ENCODE measurements at places on chromosomes 11 and 22.

GRCh38 chr22:27810609-27811151, 9.1 kb upstream of the MN1 start:
- DNase-seq, result no peak

- DNase-seq, result no peak
These were observed 26.5 kb downstream of the PGA5 start for GRCh38 chr11:61267437-61267841.

DNA sequence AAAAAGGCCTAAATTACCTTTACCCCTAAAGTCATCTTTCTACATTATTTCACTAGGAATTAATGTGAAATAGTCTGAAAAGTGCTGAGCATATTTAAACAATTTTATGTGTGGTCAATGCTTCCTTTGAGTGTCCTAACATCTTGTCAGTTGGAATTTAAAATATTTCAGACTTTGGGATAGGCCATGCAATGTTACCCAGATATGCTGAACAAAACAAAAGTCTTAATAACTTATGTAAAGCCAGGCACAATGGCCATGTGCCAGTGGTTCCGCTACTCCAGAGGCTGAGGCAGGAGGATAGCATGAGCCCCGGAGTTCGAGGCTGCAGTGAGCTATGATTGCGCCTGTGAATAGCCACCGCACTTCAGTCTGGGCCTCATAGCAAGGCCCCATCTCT, 137.4 kb downstream of the CADM1 start:
- no peak for DNase-seq

DNA sequence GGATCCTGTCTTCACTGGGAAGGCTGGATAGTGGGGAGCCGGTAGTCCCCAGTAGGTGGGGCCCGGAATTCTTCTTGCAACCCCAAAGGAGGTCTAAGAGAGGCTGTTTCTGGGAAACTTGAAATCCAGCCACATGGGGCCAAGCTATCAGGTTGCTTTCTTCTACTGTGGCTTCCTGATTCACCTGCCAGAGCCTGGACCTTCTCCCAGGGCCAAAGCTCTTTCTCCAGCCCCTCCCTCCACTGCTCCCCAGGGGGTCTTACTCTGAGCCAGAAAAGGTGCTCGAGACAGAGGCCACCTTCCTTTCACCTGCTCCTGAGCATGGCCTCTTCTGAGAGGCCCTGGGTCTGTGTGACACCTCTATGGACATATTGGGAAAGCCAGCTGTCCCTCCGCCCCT, 9.1 kb downstream of the TST start:
- no peak for DNase-seq

GRCh38 chr22:37812869-37813678, 5.3 kb downstream of the GCAT start:
- DNase-seq, result no peak

GRCh38 chr11:121082670-121083069, 18.4 kb upstream of the TECTA start:
- DNase-seq, result no peak

- peak; percentile 11 for DNase-seq
These were observed 19.6 kb downstream of the C22orf23 start for GRCh38 chr22:37933711-37934376.

DNA sequence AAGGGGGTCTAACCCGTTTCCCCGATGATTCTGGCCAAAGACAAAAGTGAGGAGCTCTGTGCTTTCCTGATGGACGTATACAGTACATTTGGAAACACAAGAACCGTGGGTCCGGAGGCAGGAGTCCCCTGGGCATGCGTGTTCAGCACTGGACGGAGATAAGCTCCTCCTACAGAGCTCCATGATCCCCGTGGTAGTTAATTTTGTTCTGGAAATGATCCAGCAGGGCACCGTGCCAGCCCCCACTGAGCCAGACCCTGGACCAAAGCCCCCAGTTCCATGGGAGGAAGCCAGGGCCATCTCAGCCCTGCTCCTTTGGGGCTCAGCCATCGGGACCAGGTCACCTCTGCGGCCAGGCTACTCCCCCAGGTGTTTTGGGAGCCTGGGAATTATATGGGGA, 83.3 kb downstream of the TRMU start:
- no peak for DNase-seq
